ENCODE measurements at places on chromosomes 7 and 10.

GRCh38 chr10:48459270-48460150, 145.4 kb downstream of the ARHGAP22 start:
- no peak for DNase-seq

GRCh38 chr7:29567174-29567573, 3.5 kb downstream of the PRR15 start:
- no peak for DNase-seq

DNA sequence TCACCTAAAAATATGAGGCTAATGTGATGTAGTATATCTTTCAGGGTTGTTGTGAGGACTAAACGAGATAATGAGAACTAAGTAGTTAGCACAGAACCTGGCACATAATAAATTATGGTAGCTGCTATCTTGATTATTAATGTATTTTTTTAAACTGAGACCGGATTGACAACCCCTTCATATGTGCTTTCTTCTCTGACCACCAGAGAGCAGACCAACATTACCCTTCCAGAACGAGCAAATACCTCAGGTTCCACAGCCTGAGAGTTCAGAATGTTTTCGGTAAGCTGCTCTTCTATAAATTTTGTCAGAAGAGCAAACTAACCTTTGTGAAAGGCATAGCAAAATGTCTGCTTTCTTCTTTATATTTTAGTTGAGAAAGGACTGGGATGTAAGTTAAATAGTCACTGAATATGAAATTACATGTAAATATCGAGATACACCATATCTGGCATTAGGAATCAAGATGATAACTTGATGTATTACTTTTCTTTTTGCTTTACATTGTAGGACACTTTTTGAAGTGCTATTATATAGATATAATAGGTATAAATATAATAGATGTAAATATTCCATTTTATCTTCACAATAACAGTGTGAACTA, 13.6 kb upstream of the BPGM start:
- peak; percentile 3 for DNase-seq

- DNase-seq, result no peak
Observed at GRCh38 chr10:73892310-73893030, 18.1 kb upstream of the CAMK2G start.

DNA sequence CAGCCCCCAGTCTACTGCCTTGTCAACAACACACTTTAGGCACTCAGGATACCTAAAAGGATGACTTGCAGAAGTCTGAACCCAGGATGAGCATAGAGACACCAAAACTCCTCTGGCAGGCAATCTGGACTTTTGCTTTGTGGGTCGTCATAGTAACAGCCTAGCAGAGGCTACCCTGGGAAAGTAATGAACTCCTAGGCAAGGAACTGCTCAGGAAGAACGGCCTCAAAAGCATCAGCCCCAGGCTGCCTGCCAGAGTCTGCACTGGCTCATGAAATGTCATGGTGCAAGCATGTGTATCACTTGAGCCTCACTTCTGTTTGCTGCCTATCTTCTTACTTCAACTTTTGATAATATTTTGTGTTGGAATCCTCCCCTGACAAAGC, 715.1 kb downstream of the GRID1 start:
- DNase-seq, result no peak

DNA sequence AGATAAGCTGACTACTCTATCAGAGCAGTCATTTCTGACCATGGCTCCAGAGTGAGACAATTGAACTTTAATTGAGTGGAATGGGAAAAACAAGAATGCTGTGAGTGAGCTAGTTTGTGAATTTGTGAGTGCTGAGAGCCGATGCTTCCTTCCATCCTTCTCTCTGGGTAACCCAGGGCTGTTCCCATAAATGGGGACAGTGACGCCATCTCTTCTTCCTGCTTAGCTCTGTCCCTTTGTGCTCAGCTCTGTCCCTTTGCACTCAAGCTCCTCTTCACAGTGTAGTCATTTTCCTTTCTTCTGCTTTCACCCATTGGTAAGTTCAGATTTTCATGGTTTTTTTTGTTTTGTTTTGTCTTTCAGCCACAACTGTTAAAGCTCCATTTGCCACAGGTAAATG, 24.4 kb downstream of the C10orf120 start:
- no peak for DNase-seq

GRCh38 chr10:73581918-73582317, 9.2 kb downstream of the USP54 start:
- DNase-seq, result no peak

DNA sequence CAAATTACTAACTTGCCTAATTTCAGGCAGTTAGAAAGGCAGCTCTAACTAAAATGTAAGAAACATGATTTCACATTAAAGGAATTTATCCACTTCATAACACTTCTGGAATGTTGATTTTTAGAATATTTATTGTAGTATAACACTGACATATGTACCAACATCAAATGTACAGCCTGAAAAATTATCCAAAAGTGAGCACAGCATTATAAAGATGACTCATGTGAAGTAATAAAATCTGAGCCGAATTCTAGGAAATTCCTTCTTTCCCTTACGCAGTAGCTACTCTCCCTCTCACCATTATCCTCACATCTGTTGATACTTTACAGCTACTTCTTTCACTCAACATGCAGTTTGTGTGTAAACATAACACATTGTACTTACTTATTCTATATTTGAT, 610.6 kb downstream of the ZWINT start:
- DNase-seq, result no peak

GRCh38 chr7:45626441-45627430, 52.6 kb downstream of the ADCY1 start:
- DNase-seq, result no peak

DNA sequence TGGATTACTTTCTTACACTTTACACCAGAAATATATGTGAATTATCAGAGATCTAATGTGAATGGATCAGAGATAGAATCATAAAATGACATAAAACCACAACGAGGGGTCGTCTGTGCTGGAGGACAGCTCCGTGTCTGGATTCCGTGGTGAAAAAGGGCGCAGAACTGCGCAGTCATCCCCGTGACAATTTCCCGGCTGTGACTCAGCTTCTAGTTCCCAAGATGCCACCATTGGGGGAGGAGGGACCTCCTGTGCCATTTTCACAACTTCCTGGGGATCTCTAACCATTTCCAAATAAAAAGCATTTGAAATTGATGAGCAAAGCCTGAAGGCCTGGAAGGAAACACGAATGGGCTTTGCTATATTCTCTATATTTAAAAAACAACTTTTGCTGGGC, 72.1 kb downstream of the PDGFA start:
- peak; percentile 34 for DNase-seq

- no peak for DNase-seq
Observed at GRCh38 chr10:34715511-34716187, 99.4 kb downstream of the PARD3 start.

- DNase-seq, result no peak
Observed at GRCh38 chr10:7449063-7449695, 38.3 kb upstream of the SFMBT2 start.

GRCh38 chr10:119483839-119484238, 58.7 kb downstream of the RGS10 start:
- no peak for DNase-seq

DNA sequence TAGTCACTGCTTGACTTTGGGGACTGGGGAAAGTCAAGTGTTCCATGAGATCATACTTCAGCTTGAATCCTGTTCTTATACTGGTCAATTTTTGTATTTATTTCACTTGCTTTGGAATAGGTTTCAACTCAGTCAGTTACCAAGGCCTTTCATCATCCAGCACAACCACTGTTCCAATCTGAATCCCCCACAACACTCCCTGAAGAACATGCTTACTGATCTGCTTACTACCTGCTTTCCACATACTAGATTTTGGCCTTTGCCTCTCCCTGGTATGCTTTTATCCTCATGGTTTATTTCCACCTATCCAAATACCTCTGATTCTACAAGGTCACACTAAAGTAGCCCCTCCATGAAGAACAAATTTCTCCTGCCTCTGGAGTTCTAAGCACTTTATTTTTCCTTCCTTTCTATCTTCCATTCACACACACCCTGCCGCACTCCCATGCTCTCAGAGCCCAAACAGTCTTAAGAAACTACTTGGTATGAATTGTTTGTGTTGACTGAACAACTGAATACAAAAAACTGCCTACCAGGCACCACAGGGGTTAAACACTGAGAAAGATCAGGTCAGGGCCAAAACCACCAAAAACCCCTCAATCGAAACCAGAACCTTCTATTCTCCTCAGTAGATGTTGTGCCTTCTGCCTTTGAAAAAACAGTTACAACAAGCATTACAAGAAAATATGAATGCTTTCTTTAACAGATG, 178.1 kb downstream of the AVL9 start:
- DNase-seq, result no peak

DNA sequence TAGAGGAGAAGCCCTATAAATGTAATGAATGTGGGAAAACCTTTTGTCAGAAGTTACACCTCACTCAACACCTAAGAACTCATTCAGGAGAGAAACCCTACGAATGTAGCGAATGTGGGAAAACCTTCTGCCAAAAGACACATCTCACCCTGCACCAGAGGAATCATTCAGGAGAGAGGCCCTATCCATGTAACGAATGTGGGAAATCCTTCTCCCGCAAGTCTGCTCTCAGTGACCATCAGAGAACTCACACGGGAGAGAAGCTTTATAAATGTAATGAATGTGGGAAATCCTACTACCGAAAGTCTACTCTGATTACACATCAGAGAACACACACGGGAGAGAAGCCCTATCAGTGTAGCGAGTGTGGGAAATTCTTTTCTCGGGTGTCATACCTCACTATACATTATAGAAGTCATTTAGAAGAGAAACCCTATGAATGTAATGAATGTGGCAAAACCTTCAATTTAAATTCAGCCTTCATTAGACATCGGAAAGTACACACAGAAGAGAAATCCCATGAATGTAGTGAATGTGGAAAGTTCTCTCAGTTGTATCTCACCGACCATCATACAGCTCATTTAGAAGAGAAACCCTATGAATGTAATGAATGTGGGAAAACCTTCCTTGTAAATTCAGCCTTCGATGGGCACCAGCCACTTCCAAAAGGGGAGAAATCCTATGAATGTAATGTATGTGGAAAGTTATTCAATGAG, 18.9 kb downstream of the RBAK start:
- no peak for DNase-seq

- DNase-seq, result no peak
Observed at GRCh38 chr10:551373-552252, 137.9 kb downstream of the DIP2C start.

DNA sequence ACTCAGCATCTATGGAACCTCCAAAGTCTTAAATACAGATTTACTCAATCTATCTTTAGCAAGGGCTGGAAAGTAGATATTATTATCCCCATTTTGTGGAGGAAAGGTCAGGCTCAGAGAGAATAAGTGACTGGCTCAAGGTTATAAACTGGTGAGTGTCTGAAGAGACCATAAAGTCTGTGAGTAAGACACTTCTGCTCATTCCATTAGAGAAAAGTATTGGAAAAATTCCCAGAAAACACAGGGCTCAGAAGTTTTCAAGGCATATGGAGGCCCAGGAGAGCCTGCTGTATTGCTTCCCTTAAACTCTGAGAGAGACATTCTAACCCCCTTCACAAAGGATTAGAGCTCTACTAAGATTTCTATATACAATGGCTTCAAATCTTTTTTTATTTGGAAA, 134.8 kb downstream of the PCDH15 start:
- no peak for DNase-seq

GRCh38 chr7:877312-878232, 1.2 kb downstream of the GET4 start:
- DNase-seq, result no peak

- no peak for DNase-seq
Observed at GRCh38 chr7:11416641-11417458, 415.1 kb downstream of the THSD7A start.

DNA sequence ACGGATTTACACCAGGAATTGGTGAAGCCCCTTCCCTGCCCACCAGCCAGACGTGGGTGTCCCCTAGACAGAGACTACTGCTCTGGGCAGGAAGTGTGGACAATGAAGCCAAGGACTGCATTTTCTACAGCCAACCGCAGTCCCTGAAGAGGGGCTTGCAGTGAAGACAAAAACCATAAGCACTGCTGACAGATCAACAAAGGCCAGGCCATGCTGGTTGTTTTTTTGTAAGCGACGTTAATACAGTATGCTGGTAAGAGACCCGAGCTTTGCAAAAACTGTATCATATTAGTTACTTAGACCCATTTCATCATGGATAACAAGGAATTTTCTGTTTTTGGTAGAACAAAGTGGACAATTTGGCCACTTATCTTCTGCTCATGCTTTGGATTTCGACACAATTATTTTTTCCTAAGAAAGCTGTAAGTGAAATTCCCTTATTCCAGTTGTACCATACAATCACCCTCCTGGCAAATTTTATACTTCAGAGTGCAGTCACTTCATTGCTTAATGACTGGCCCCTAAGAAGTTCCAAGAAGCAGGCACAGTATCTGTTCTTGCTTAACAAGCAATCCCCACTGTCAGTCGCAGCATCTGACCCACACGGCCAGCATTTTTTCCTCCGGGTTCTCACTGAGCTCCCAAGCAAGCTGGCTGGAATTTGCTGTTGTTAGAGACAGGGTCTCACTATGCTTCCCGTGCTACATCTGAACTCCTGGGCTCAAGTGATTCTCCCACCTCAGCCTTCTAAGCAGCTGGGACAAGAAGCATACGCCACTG, 163.5 kb downstream of the PARD3 start:
- DNase-seq, result no peak

DNA sequence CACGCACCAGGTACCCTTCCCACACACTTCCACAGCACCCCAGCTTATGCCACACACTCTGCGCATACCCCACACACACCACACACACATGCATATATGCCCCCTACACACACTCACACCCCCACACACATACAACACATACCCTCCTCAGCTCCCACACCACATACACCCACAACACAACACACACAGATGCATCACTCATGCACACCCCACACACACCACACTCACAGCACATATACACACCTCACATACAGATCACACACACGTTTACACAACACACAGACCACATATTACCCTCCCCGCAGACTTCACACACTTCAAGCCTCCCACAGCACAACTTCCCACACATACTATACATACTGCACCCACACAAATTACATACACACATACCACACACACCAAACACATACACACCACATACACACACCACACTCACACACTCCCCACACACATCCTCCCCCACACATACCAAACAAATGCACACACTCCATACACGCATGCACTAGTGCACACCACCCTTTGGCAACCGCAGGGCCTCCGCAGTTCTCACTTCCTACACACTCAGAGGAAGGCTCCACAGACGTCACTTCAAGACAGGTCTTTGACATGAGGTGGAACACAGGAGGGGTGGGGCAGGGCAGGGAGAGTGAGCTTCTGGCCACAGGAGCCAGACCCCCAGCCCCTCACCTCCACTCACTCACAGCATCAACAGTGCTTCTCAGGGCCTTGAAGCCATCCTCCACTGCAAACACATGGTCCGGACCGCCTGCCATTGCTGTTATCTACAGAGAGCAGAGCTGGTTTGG, 18.5 kb upstream of the ANTXRL start:
- DNase-seq, result no peak

DNA sequence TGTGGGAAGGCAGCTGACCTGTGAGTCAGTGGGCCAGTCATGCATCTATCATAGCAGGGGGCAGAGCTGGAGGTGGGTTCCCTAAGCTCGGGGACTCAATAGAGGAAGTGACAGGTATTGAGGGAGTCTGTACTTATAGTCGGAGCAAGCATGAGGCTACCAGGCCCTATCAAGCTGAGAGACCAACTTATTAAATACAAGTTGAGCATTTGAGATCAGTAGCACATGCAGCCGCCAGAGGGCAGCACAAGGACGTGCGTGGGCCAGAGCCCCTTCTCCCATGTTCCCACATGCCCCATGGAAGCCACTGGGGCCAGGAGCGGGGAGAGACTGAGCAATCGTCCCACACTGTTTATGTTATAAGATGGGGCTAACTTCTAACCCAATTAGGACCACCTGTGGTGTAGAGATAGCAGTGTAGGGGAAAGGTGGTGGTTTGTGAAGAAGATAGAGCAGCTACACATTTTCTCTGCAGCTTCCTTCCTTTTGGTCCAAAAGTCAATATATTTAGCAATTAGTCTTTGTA, 13.0 kb upstream of the STK31 start:
- peak; percentile 76 for DNase-seq
